ENCODE measurements at places on chromosomes 7 and 10. TPM values are rescaled to one million over a fixed set of nuclear protein-coding genes. Genes with fewer than 3 reads are reported as not detected.
A peak's percentile ranks its signal among the peaks of the same experiment; 100 is the strongest.

GRCh38 chr10:18306031-18306430 lies 165.8 kb downstream of the CACNB2 start:
- H3K27ac ChIP-seq, result no peak overlapping the region
- no peak overlapping the region for H3K4me3 ChIP-seq
- H3K4me1 ChIP-seq, result no peaks in the 10 kb centered on the region
- no peak for DNase-seq
- no peaks in the 10 kb centered on the region for H3K36me3 ChIP-seq

AGMO gene
- total RNA-seq, result not detected

- no peaks in the 10 kb centered on the region for H3K27me3 ChIP-seq
- no peak for DNase-seq
- H3K4me1 ChIP-seq, result no peaks in the 10 kb centered on the region
- peak overlapping the region; percentile 39 for H3K27ac ChIP-seq
- no peaks in the 10 kb centered on the region for H3K36me3 ChIP-seq
Observed at GRCh38 chr7:142384493-142384922, 126.7 kb upstream of the PRSS58 start.

DNA sequence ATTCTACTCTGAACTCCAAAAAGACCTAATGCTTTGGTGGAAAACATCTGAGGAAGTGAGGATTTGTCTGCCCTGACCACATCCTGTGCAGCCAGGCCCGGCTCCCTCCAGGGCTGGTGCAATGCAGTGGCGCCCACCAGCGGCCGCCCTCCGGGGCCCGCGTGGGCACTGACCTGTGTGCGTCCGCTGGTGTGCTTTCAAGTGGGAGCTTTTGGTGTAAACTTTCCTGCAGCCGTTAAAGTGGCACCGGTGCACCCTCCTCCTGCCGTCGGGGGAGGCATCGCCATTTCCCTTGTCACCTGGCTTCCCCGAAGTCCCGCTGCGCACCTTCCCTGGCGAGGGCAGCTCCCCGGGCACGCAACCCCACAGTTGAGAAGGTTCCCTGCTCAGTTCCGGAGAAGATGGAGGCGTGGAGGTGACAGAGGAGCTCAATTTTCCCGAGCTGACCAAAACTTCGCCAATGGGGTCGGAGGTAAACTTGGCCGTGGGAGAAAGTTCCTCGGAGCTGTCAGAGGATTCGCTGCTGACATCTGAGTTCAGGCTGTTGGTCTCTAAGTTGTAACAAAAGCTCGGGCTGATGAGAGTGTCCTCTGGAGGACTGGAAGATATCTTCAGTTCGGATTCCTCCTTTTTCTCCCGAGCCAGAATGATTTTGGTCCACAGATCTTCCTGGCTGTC lies 3.4 kb downstream of the KLF6 start:
- peak overlapping the region; percentile 92 for H3K4me3 ChIP-seq
- no peaks in the 10 kb centered on the region for H3K27me3 ChIP-seq
- H3K27ac ChIP-seq, result peak overlapping the region; percentile 95
- DNase-seq, result no peak

DNA sequence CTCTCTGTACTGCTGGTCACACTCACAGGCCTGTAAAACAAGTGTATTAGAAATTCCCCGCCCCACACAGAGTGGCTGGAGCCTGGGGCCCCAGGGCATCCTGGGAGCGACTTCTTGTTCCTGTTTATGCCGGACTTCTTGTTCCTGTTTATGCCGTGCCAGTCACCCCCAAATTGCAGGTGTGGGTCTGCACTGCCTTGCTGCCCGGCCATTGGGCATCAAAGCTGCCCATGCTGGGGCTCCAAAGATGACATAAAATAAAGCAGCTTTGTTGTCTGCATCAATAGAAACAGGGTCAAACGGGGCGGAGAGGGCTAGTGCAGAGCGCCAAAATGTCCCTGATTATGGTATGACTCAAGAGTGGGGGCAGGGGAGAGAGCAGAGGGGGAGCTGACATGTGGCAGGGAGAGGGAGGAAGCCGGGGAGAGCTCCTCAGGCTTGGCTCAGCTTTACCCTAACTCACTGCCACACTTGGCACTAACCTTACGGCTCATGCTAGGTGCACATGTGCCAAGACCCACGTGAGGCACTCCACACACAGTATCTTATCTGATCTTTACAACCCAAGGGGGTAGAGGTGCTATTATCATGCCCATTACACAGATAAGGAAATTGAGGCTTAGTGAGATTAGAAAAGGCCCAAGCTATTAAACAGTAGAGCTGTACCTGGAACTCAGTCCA lies 98.4 kb downstream of the PIP4K2A start:
- H3K4me1 ChIP-seq, result peaks cover 77% of the 10 kb centered on the region
- H3K27ac ChIP-seq, result peak overlapping the region; percentile 16
- DNase-seq, result no peak
- no peaks in the 10 kb centered on the region for H3K36me3 ChIP-seq

DNA sequence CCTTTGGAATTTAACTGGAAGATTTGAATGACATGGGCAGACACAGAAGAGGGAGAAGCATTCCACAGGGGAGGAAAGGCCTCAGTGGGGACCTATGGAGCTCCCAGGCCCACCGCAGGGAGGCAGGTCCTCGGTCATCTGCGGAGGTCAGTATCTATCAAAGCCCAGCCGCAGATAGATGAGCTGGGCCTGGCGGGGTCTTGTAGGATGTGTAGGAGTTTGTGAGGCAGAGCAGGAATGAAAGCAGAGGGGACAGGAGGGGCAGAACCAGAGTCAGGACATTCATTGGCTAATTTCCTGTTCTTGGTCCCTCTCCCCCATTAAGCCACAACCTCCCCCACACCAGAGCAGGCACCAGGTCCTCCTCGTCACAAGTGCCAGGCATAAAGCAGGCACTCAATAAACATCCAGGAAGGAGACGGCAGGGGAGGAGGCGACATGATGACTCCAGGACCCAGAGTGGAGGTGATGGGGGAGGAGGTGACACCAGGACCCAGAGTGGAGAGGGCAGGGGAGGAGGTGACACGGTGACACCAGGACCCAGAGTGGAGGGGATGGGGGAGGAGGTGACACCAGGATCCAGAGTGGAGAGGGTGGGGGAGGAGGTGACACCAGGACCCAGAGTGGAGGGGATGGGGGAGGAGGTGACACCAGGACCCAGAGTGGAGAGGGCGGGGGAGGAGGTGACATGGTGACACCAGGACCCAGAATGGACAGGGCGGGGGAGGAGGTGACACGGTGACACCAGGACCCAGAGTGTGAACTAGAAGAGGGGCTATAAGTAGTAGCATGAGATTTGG lies 83.7 kb upstream of the PDGFA start:
- DNase-seq, result no peak
- peaks cover 48% of the 10 kb centered on the region for H3K4me1 ChIP-seq
- H3K27ac ChIP-seq, result peak overlapping the region; percentile 86
- H3K27me3 ChIP-seq, result no peaks in the 10 kb centered on the region
- H3K36me3 ChIP-seq, result peaks cover 8% of the 10 kb centered on the region

- no peaks in the 10 kb centered on the region for H3K4me1 ChIP-seq
- no peak for DNase-seq
- no peaks in the 10 kb centered on the region for H3K27me3 ChIP-seq
- no peaks in the 10 kb centered on the region for H3K36me3 ChIP-seq
- no peak overlapping the region for H3K27ac ChIP-seq
Observed at GRCh38 chr7:47577321-47577919, 4.5 kb downstream of the TNS3 start.

GRCh38 chr7:151306860-151307259 lies 34.8 kb upstream of the NUB1 start:
- H3K27me3 ChIP-seq, result no peaks in the 10 kb centered on the region
- no peak overlapping the region for H3K4me3 ChIP-seq
- H3K36me3 ChIP-seq, result no peaks in the 10 kb centered on the region

DNA sequence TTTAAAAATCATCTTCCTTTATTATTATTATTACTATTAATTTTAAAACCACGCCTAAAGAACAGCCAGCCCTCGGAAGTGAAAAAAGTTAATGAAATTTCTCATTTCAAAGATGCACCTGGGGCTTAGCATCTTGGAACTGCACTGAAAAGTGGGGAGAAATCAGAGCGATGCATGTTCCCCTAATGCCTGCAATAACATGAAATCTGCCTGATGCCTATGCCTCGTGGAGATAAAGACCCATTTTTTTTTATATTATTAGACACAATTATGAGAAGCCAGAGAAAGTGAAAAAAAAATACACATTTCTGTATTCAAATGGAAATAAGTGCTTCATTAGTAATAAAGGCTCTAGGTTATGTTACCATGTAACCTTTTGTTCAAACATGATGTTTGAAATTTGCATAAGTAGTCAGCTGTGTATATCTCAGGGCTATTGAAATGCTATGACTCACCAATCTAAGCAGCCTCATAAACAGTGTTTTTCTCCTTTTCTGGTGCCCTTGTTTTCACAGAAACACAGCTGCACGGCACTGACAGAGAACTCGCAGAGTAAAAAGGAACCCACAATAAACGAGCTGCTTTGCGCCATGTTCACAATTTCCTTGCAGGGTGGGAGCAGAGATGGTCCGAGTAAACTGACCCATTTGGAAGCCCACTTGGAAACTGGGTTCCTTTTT lies 175.8 kb upstream of the PRKCQ start:
- no peaks in the 10 kb centered on the region for H3K4me1 ChIP-seq
- no peaks in the 10 kb centered on the region for H3K36me3 ChIP-seq
- no peak overlapping the region for H3K4me3 ChIP-seq
- no peak overlapping the region for H3K27ac ChIP-seq
- DNase-seq, result no peak
- no peaks in the 10 kb centered on the region for H3K27me3 ChIP-seq

DNA sequence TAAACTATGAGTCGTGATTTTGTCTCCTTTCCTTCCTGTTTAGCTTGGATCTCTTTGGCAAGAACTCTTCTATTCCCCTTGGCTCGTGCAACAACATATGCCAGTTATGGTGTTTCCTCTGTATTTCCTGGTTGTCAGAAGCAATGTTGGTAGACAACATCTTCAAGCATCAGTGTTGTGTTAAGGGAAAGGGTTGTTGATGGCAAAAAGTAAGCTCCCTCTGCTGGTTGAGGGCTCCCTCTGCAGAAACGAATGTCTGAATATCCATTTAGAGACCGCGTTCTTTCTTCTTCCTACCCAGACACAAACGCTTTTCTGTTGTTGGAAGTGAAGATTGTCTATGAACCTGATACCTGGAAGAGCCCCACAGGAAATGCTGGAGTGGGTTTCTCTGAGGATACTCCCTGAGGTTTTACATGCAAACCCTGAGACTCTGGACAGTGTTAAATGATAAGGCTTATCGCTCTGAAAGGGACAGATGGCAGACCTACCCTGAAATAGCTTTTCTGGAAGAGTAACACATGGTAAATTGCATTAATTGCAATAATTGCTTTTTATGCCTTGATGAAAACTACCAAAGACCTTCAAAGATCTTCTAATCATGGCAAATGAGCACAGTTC lies 23.5 kb upstream of the C1QL3 start:
- H3K36me3 ChIP-seq, result no peaks in the 10 kb centered on the region
- no peaks in the 10 kb centered on the region for H3K27me3 ChIP-seq
- H3K4me3 ChIP-seq, result no peak overlapping the region
- H3K27ac ChIP-seq, result no peak overlapping the region
- no peak for DNase-seq

HTRA1 gene
- total RNA-seq, result 0.64 TPM

CHRM2 gene
- not detected for total RNA-seq

HOXA9 gene
- total RNA-seq, result not detected

- H3K27ac ChIP-seq, result no peak overlapping the region
- no peak for DNase-seq
- H3K27me3 ChIP-seq, result no peaks in the 10 kb centered on the region
Observed at GRCh38 chr10:77256346-77256745, 381.3 kb downstream of the KCNMA1 start.

GRCh38 chr7:3302681-3303320 lies 1.7 kb downstream of the SDK1 start:
- no peak for DNase-seq
- no peaks in the 10 kb centered on the region for H3K36me3 ChIP-seq
- peaks cover 7% of the 10 kb centered on the region for H3K4me1 ChIP-seq
- H3K4me3 ChIP-seq, result no peak overlapping the region
- no peaks in the 10 kb centered on the region for H3K27me3 ChIP-seq

GRCh38 chr10:60314069-60314940 lies 75.4 kb downstream of the ANK3 start:
- H3K4me1 ChIP-seq, result no peaks in the 10 kb centered on the region
- no peak overlapping the region for H3K4me3 ChIP-seq
- H3K36me3 ChIP-seq, result no peaks in the 10 kb centered on the region
- no peak overlapping the region for H3K27ac ChIP-seq
